Stimulated activated CD8-positive, alpha-beta memory T cell treated with anti-CD3 and anti-CD28 coated beads, Interleukin-15, amount 100 ng/mL, for 48 hours (primary cell): ENCODE measurements at places on chromosomes 4 and X.

- no peak for DNase-seq
These were observed 5.7 kb upstream of the ZNF330 start for GRCh38 chr4:141215030-141215429.

- DNase-seq: no peak
These were observed 56.8 kb downstream of the SMIM20 start for GRCh38 chr4:25970691-25971432.

DNA sequence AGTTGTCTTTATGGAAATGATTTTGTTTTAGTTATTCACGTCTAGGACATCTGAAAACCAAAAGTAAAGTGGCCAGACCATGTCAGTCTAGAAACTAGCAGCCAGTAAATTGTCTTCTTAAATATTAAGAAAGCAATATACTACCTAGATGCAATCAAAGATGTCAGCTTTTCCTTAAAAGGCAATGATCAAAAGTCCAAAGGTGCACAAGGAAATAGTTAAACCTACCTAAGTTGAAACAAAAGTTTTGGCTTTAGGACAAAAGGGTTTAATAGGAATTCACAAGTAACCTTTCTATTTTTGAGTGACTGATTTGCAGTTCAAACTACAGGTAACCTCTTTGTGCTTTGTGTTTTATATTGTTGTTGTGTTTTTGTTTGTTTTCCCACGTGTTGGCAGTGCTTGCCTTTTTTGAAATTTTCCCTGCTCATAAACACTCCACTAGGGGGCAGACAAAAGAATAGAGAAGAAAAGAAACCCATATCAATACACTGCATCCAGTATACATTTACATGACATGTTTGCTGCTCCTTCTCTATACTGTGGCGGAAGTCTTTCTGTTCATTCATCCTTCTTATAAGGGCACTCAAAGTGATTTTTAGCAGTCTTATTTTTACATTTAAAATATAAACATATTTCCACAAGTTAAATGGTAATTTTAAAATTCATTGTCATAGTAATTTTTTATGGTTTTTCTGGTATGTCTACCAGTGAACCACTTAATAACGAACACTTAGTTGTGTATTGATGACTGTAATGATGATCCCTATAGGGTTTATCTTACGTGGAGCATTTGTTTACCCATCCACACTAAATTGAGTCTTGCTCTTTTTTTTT, 62.7 kb downstream of the GAB1 start:
- no peak for DNase-seq

DNA sequence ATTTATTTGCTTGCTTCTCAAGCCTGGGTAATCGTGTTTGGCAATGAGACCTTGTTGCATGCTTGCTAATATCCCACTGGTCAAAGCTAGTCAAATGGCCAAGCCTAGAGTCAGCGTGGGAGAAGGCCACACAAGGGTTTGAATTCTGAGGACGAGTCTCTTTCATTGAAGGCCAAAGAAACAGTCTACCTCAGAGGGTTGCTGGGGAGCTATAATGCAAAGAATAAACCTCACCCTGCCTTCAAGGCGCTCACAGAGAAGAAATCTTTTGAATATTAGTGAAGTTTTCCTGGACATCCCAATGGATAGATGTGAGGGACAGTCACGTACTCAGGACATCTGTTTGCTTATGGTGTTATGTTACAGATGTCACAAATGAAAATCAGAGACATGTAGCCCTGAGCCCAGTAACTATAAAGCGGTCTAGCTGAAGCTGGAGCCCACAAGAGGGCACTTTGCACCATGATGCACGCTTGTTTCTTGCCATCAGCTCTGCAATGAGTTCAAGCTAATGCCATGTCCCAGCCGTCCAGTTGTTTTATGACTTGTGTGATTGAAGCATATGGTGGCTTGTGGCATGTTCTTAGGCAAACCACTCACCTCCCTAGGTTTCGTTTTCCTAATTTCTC, 1.1 kb upstream of the TLR3 start:
- DNase-seq: peak; percentile 3
